ENCODE measurements at places on chromosomes 2 and 18.

GRCh38 chr2:6771634-6772611 is 93.8 kb downstream of the CMPK2 start:
- DNase-seq = no peak

GRCh38 chr2:234958746-234959395 is 7.1 kb downstream of the SH3BP4 start:
- no peak for DNase-seq

DNA sequence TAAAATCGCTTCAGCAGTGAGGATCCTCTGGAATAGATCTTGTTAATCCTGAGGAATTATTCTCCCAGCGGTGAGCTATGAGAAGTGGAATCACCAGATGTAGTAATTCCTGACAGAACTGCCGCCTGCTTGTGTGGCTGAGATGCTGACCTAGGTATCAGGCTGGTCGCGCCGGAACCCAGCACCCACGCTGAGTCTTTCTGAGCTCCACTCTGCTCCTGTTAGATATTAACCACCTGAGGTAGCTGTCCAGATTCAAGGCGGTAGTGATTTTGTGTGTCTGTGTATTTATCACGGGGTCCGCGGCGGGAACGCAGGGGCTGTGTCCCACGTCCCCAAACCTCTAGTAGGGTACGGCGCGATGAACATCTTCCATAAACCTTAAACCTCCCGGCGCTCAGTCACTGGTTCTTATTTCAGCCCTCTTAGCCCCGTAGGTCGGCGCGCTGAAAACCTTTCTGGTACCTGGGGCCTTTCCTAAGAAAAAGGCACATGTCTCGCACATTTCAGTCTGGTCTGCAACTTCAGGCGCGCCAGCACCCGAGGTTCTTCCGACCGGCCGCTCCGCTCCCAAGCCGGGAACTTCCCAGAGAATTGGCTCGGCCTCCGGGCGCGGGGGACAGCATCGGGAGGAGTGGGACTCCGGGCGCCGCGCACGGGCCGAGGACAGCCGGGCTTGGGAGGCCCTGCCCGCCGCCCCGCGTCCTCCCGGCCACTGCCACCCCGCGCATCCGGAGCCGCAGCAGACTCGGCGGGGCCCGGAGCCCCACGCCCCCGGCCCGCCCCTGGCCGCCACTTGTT is 542 bp upstream of the CNNM3 start:
- peak; percentile 48 for DNase-seq

DNA sequence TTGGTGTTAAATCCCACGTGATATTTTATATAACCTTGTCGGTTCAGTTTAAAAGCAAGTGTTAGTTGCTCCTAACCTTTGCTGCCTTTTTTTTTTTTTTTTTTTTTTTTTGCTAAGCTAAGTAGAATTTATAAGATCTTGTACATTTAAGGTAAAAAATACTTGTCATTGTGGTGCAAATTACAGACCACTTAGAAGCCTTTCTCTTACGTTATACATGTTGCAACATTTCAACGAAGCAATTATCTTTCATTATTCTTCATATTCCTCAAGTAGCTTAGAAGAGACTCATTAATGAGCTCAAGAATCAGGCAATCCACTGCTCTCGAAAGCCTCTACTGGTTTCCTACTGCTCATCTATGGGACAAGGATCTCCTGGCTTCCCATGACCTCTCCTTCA is 14.9 kb upstream of the IL1RL2 start:
- no peak for DNase-seq

- DNase-seq = no peak
Measured at GRCh38 chr2:196166876-196167275, 4.5 kb downstream of the STK17B start.

DNA sequence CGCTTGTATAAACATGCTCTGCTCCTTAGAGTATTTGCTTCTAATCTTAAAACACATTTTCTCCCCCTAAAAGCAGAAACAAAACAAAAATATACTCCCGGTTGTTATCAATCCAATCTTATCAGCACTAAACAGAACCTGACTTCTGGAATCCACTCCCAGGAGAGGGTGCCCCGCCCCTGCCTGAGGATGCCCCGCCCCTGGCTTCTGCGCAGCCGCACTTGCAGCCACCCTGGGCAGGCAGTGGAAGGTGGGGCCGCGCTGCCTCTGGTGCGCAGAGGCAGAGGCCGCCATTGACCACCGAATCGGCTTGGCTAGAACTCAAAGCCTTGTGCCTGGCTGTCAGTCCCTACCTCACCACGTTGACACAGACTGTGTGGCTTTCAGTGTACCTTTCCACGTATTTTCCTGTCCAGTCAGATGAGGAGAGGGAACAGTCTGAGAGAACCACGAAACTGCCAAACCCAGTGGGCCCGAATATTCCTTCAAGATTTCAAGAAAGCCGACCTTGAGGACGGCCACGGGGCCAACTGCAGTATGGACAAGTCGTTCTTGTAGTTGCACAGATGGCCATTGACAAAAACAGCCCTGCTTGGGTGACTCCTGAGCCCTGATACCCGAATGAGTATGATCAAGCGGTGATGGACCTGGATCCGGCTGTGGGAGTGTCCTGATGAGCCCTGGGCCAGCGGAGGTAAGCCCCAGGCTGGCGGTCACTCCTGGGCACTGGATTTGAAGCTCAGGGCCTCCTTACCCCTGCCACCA is 46.2 kb upstream of the ARHGAP28 start:
- peak; percentile 100 for DNase-seq

DNA sequence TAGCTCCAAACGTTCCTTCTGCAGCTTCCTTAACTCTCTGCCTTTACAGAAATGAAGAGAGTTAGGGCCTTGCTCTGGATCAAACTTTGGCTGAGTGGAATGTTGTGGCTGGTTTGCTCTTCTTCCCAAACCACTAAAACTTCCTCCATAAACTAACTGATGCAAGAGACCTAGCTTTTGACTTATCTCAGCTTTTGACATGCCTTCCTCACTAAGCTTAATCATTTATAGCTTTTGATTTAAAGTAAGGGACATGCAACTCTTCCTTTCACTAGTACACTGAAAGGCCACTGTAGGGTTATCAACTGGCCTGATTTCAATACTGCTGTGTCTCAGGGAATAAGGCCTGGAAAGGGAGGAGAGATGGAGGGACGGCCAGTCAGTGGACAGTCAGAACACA is 8.3 kb downstream of the PXDN start:
- no peak for DNase-seq

DNA sequence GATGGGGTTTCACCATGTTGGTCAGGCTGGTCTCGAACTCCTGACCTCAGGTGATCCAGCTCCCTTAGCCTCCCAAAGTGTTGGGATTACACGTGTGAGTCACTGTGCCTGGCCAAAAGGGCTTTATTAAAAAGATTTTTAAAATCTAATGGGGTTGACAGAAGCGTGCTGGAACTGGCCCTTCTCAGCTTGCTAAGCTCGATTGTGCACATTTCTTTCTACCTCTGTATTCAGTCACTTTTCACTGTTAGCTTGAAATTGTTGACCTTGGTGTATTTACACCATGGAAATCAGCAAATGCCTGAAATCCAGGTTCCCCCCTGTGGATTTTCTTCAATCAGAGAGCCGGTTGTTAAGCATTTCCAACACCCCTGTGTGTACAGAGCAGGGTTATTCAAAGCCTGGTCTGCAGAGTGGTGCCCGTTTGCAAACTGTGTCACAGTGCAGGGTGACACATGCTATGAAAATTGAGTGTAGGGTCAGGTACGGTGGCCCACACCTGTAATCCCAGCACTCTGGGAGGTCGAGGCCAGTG is 140.2 kb downstream of the TGIF1 start:
- DNase-seq = no peak

DNA sequence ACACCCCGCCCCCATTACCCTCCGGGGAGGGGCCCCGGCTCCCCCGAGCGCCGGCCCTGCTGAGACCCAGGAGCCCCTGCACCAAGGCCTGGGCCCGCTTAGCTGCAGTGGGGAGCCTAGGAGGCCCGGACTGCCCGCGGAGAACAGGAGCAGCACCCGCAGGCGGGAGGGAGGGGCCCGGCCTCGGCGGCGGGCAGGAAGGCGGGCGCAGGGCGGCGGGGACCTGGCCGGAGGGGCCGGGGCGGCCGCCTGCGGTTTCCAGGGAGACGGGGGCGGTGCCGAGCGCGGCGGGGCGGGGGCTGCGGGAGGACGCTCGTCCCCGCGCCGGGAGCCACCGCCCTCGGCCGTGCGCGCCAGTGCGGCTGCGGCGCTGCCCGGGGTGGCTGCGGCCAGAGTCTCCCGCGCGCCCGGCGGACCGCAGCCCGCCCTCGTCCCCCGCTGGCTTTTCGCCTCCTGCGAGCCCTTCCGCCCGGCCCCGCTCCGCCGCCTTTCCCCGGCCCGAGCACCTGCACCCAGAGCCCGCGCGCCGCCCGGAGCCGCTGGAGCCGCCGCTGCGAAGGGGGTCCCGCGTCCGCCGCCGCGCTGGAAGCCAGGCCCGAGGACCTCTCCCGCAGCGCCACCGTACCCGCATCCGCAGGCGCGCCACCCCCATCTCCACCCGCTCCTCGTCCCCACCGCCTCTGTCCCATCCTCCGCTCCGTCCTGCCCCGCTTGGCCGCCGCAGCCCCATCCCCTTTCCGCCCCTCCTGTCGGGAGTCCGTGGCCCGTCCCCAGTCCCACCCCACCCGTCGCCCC is 17.2 kb downstream of the GPC1 start:
- DNase-seq = peak; percentile 72

- DNase-seq = no peak
Measured at GRCh38 chr2:100906131-100906530, 86.2 kb downstream of the NPAS2 start.

DNA sequence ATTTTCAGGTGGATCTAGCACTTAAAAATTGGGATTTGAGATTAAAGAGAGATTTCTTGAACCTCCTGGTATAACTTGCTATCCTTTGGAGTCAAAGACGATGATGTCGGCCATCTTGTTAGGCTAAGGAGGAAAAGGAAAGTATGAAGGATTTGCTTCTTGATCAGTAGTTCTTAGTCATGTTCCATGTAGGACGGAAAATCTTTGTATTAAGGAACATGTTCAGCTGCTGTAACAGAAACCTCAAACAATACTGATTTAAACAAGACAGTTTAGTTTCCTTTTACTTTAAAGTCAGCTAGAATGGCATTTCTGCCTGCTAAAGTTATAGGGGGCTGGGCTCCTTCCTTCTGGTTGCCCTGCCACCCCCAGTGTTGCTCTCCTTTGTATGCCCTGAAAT is 56.4 kb upstream of the MGAT5 start:
- DNase-seq = no peak

DNA sequence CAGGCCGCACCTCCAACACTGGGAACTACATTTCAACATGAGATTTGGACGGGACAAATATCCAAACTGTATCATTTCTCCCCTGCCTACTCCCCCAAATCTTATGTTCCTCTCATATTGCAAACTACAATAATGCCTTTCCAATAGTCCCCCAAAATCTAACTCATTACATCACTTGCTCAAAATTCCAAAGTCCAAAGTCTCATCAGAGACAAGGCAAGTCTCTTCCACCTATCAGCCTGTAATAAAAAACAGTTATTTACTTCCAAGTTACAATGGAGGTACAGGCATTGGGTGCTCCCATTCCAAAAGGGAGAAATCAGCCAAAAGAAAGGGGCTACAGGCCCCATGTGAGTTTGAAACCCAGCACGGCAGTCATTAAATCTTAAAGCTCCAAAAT is 12.6 kb upstream of the UGT1A8 start:
- no peak for DNase-seq

DNA sequence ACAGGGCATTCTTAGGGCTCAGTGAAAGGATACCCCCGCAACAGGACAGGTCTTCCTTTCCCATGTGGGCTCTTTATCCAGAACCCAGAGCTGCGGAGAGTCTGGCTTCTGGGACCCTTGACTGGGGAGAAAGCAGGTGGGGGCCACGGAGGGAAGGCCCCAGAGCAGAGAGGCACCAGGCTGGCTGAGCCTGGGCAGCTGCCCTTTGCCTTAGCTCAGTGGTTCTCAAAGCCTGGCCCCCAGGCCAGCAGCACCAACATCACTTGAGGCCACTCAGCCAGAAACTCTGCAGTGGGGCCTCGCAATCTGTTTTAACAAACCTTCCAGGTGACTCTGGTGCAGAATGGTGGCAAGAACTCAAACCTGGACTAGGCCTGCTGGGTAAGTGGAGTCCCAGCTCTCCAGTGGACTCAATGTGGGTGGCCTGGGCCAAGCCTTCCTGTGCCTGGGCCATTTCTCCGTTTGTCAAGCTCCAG is 1.6 kb upstream of the TMEM37 start:
- DNase-seq = no peak
